CD8-positive, alpha-beta memory T cell (primary cell): ENCODE measurements at places on chromosomes 2 and 18.
A peak's percentile ranks its signal among the peaks of the same experiment; 100 is the strongest.

- no peak for DNase-seq
Observed at GRCh38 chr18:3704556-3705344, 254.8 kb downstream of the TGIF1 start.

- DNase-seq = no peak
Observed at GRCh38 chr18:56807901-56808300, 156.7 kb downstream of the WDR7 start.

DNA sequence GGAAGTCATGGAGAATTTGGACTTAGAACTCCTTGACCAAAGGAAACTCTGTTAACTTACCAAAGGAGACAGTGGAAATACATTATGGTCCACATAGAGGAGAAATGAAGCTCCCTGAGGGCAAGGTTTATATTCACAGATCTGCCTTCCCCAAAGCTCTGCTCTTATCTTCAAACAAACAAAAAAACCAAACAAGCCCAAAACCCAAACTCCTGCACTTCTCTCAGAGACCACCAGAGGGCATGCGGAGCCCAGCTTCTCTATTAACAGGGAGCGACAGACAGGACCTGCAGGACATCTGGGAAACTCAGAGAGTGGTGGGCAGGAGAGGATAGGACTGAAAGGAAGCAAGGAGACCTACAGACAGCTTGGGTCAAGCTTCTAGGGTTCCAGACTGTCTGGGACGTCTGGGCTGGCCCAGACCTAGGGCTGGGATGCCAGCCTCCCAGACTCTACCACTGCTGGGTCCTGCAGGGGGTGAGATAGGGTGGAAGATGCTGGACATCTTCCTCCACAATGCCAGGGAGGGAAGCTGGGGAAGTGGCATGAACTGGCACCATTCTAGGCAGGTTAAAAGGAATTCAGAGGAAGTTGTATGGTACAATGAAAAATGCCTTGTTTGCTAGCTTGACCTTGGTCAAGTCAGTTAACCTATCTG, 4.0 kb upstream of the WNT10A start:
- peak; percentile 65 for DNase-seq

DNA sequence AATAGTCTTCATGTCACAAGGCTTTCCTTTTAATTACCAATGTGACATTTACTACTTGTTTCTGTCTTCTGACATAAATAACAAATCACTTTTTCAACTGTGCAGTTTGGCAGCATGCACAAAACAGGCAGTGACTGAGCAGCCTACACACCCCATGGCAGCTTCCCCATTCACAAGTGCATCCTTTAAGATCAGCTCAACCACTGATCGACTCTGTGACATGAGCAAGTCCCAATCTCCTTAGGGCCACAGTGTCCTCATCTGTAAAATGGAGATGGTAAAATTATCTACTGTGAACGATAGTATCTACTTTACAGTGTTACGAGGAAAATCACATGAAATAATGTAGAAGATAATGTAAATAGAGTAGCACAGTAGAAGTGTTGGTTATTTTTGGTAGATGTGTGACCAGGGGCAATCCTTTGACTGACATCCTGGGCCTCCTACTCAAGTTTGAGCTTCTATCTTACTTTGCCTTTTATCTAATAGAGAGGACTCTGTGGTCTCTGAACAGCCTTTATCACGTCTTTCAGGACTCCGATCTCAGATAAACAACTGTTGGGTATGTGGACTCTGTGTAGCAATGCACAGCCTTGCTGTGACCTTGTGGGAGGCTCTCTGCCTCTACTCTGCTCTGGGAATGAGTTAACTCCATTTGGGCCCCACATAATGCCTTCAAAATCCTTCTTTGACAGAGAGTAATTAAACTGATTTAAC, 120.6 kb downstream of the PIGN start:
- DNase-seq = no peak

DNA sequence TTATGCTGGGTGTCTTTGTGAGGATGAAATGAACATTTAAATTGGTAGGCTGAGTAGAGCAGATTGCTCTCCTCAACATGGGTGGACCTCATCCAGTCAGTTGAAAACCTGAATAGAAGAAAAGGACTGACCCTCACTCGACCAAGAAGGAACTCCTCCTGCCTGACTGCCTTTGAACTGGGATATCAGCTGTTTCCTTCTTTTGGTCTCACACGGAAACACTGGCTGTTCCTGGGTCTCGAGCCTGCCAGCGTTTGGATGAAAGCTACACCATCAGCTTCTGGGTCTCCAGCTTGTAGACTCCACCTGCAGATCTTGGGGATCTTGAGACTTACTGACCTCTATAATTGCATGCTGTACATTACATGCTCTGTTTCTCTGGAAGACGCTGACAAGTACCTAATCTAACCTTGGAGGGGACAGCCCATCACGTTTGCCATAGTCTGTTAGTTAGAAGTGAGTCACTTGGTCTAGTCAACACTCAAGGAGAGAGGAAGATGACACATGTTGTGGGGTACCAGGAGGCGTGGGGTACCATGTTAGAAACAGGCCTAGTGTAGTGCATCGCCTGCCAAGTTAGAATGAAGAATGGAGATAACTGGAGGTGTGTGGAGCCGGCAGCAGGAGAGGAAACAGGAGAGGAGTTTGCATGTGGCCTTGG, 267.0 kb downstream of the MREG start:
- no peak for DNase-seq

GRCh38 chr18:57674891-57675290, 53.3 kb upstream of the NARS1 start:
- no peak for DNase-seq

- DNase-seq = no peak
Observed at GRCh38 chr18:48545757-48546321, 7.0 kb downstream of the CTIF start.

DNA sequence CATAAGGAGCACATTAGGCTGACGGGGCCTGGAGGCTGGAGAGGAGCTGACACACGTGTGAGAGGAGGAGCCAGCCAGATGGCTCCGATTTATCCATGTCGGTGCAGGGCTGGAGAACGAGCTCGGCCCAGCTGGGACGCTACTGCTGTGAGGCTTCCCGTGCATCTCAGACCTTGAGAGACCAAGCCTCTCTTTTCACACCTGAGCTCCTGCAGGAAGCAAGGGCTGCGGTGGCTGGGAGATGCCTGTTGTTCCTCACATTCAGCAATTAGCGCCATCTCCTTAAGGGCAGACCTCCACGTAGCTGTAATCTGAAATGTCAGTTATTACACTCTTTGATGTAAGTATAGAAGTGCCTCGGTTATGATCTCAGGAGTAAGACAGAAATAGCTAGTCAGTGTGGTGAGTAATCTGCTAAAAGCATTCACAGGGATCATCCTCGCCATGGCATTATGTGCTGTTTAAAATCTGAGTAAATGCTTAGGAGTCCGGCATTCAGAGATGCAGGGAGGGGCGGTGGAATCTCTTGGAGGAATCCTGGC, 107.9 kb downstream of the PRKCE start:
- DNase-seq = no peak

DNA sequence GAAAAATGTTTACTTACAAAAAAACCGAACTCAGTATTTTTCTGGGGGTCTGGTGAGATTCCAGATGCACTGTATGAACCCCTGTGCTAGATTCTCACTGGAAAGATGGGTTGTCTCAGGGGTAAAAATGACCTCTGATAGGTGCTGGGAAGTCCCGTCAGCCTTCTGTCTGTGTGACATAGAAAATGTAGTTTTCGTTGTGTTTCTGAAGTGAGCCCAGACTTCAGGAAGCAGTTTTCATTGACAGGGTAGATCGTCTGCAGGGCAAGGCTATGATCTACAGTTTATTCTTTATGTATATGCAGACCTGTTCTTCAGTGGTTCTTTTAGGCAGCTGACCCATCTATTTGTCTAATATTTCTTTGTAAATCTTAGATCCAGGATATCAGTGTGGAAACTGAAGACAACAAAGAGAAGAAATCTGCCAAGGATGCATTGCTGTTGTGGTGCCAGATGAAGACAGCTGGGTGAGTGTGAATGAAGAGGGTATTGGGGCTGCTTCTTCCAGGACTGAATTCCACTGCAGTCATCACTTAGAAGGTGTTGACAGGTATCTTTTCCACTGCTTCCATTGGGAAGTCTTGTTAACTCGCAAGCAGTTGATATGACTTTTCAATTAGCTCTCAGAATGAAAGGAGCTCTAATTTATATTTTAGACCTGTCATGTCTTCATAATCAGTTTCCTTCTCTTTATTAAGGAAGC, 107.5 kb upstream of the EML6 start:
- no peak for DNase-seq
